ENCODE measurements at places on chromosomes 7 and 10.

DNA sequence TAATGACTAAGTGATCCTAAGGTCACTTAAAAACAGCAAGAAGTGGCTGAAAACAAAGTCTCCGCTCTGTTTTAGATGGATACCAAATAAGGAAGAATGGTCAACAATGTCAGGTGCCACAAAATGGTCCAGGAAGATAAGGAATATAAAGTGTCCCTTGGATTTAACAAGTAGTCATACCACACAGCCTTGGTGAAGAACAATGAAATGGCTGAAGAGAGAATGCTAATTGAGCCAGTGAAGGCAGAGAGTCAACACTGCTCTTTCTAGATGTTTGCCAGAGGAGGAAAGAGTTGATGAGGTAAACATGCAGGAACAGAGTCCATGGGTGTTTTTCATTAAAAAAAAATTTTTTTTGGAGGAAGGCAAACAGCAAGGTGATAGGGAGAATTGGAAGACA lies 2.1 kb upstream of the CASD1 start:
- DNase-seq, result no peak

DNA sequence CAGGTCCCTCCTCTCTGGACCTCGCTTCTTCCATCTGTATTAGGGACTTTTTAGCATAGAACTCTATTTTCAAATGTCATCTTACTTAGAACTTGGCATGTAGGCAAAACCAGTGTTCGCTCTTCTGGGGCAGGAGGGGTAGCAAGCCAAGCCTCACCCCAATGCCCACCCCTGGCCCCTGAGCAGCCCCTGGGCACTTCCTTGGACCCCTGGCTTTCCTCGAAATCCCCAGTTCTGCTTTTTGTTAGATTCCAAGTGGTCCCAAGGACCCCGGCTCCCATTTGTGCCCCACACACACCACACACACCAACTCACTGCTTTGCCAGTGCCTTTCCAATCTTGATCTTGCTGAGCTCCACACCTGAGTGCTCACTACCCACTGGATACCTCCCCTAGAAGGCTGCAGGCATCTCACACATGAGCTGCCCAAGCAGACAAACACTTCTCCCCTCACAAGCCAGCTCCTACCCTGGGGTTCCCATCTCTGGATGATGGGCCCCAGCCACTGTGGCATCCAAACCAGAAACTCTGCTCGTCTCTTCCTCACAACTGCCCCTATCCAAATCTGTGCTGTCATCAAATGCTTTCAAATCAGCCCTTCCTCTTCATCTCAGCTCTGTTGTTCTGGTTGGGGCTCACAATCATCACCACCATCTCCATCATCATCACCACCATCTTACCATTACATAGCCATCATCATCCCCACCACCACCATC lies 167.9 kb upstream of the ZMIZ1 start:
- DNase-seq, result no peak

GRCh38 chr10:17682236-17682946 lies 38.4 kb downstream of the STAM start:
- peak; percentile 24 for DNase-seq

- no peak for DNase-seq
Measured at GRCh38 chr7:158805937-158806336, 23.4 kb downstream of the ESYT2 start.

- no peak for DNase-seq
Measured at GRCh38 chr7:145539910-145540309, 576.7 kb upstream of the CNTNAP2 start.

DNA sequence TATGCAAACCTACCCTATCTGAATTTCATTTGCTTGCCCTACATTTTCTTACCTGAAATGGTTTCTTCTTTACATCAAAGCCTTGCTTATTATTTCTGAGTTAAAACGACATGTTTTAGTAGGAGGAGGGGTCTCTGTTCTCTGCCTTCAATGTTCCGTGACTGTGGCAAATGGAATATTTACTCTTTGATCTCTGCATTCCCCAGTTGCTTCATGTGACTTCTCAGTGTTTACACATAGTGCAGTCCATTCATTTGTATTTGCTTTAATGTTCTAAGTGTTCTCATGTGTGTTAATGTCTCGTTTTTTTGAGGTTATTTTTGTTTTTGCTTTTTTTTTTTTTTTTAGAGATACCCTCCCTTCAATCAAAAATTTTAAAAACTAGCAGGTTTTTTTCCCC lies 75.8 kb downstream of the GNAI1 start:
- DNase-seq, result peak; percentile 28

GRCh38 chr10:62811159-62811875 lies 4.8 kb downstream of the EGR2 start:
- DNase-seq, result no peak

- DNase-seq, result no peak
Measured at GRCh38 chr7:137069249-137069963, 201.0 kb downstream of the CHRM2 start.

DNA sequence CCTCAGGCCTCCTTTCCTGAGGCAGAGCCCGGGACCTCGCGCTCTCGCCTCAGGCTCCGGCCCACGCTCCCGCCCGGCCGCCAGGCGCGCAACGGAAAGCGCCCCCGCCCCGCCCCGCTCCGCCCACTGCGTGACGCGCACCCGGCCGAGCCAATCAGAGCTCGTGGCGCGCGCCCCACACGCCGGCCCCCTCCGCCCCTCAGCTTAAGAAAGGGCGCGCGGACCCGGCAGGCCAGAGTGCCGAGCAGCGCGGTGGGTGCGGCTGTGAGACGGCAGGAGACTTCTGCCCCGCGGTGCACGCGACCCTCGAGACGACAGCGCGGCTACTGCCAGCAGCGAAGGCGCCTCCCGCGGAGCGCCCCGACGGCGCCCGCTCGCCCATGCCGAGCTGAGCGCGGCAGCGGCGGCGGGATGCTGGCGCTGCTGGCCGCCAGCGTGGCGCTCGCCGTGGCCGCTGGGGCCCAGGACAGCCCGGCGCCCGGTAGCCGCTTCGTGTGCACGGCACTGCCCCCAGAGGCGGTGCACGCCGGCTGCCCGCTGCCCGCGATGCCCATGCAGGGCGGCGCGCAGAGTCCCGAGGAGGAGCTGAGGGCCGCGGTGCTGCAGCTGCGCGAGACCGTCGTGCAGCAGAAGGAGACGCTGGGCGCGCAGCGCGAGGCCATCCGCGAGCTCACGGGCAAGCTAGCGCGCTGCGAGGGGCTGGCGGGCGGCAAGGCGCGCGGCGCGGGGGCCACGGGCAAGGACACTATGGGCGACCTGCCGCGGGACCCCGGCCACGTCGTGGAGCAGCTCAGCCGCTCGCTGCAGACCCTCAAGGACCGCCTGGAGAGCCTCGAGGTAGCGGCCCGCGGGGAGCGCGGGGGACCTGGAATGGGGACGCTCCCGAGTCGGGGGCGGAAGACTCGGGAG lies at the start of gene NPTX2:
Gene NPTX2, plus strand, starts transcription at position 235 of the 909 bp plus-strand sequence. Its CDS starts 177 bp downstream, at position 412.
- DNase-seq, result peak; percentile 4

DNA sequence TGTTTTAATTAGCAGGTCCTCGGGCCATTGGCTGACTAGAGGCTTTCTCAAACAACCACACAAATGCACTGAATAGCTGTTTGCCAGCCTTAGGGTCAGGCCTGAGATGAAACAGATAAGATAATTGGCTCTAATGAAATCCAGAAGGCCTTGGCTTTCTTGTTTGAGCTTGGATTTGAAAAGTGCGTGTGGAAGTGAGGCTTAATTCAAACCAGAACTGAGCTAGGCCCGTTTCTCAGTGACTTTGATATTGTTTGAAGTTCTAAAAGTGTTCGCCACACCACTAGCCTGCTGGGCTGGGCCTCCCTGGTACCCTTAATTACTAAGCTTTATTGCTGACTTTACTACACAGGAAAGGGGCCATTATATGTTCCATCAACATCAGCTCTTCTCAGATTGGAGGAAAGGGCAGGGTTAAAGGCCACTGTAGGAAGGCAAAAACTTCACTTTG lies 270.6 kb downstream of the TWIST1 start:
- DNase-seq, result no peak

- DNase-seq, result no peak
Measured at GRCh38 chr7:129014501-129015101, 40.3 kb downstream of the TNPO3 start.

DNA sequence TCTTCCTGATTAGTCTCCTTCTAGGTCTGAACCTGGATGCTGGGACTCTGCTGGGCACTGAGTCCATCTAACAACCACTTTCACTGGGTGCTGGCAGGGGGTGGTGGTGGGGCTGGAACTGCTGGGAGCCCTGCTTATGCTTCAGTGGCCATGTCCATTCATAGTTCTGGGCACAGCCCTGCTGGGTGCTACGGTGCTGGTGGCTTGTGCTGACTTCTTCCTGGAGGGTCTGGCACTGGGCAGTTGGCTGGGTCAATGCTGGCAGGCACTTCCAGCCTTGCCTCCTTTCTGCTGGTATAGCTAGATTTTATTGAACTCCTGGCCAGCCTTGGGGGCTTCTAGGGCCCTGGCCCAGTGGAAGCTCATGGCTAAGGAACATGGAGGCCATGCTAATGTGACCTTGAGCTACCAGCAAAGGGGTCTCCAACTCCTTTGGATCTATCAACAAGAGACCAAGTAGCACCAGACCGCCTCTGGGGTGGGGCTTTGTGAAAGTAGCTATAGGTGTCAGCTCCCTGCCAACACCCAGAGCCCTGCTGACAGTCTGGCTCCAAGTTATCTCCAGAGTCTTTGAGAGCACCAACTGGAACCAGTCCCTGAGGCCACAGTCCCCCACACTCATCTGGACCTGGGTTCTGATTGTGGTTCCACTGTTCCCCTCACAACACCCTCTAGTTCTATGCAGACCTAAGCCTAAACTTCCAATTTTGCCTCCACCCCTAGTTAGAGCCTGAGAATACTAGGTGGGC lies 99.6 kb downstream of the MAGI2 start:
- DNase-seq, result no peak

DNA sequence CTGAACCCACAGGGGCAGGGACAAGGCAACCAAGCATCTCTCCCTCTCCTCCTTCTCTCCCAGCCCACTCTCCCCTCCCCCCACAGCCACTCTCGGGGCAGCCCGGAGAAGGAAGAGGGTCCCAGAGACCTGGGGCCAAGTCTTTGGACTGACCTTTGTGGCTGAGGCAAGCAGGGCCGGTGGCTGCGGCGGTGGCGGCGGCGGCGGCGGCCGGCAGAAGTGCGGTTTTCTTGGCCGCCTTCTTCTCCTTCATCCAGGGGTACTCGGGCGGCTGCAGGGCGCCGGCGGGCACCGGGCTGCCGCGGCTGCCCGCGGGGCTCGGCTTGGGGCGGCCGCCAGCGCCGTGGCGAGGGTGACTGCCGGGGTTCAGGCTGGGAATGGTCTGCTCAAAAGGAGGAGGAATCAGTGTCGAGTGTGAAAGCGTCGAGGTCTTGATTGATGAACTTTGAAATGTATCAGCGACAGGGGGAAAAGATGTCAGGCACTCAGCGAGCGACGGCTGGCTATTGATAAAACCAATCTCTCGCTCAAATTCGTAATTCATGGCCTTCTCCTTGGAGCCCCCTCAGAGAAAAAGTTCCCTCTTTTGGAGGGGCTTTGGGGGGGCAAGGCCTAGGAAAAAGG lies 414 bp downstream of the HOXA2 start:
- no peak for DNase-seq

DNA sequence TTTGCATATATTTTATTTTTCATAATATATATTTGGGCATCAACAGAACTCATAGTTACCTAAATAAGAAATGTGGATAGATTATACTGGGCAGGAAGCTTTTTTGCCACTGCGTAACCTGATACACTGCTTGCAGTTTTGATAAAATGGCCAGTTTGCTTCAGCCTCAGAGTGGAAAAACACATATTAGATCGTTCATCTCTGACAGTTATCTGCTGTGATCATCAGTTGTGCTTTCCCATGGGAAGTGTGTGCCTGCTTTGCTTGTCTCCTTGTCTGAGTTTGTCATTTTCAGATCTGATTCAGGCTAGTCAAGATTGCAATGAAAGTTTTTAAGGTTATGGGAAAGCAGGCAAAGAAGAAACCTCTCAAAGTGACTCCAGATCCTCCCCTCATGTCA lies 54.0 kb downstream of the ADAM12 start:
- DNase-seq, result no peak

DNA sequence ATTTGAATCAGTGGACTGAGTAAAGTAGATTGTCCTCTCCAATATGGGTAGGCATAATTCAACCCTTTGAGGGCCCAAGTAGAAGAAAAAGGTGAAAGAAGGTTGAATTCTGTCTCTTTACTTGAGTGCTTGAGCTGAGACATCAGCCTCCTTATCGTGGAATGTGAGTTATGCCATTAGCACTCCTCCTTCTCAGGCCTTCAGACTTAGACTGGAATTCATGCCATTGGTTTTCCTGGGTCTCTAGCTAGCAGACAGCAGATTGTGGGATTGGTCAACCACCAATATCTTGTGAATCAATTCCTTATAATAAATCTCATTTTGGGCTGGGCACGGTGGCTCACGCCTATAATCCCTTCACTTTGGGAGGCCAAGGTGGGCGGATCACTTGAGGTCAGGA lies 89.2 kb downstream of the CUL2 start:
- peak; percentile 67 for DNase-seq

- peak; percentile 89 for DNase-seq
Measured at GRCh38 chr10:119199231-119199992, 8.0 kb upstream of the GRK5 start.

- no peak for DNase-seq
Measured at GRCh38 chr7:47444376-47445098, 137.4 kb downstream of the TNS3 start.

GRCh38 chr7:36299223-36299774 lies 90.4 kb upstream of the ANLN start:
- no peak for DNase-seq

- peak; percentile 31 for DNase-seq
Measured at GRCh38 chr10:69010151-69010640, 21.6 kb downstream of the KIFBP start.

DNA sequence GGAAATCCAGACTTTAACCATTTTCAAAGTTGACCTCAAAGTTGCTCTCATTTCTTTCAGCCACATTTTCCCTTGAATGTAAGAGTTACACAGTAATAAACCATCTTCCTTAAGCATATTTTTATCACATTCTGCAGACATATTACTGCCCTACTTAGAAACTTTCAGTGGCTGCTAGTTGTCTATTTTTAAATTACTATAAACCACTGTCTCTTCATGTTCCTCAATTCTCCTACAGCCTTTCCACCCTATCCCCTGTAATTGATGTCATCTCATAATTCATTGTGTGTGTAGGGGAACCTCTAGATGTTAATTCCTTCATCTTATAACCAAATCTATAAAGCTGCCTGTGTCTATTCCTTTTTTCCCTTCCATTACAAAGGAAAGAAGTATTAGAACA lies 78.1 kb upstream of the STRIP2 start:
- no peak for DNase-seq

GRCh38 chr7:381211-382042 lies 91.5 kb downstream of the FOXL3 start:
- DNase-seq, result no peak

DNA sequence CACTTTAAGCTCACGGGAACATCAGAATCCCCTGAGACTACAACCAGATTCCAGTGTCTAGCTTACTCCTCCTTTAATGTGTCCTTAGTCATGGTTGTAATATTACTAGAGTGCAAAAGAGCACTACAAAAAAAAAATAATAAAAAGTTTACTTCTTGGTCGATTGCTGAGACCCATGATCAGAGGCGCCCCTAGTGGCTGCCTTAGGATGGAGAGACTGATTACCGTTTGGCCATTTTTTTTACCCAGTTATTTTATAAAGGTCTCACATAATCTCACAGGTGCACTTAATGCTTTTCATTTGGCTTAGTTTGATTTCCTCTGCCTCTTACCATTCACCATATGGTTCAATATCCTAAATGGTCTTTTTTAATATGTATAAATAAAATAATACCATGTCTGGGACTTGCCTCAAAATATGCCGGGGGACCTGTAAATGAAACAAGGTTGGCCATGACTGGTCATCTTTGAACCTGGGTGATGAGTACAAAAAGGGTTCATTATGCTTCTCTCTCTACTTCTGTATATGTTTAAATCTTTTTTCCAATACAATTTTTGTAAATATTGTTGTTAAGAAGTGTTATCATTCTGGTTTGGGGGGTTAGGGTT lies 331.5 kb upstream of the NFE2L3 start:
- peak; percentile 16 for DNase-seq

- DNase-seq, result no peak
Measured at GRCh38 chr7:815284-816216, 16.7 kb upstream of the SUN1 start.

All from iris pigment epithelial cell (primary cell).